Placental pericyte (primary cell): ENCODE measurements at places on chromosomes 3 and 15. TPM values are rescaled to one million over a fixed set of nuclear protein-coding genes. Genes with fewer than 3 reads are reported as not detected.

PLA2G4D gene
- total RNA-seq = not detected in 2 replicates

STAB1 gene
- total RNA-seq = under 0.01 and 0.57 TPM in 2 replicates

ESYT3 gene
- under 0.01 TPM in 1 of 2 replicates, not detected in the other for total RNA-seq

NEK10 gene
- total RNA-seq = 1.5 and 10.2 TPM in 2 replicates

ARRDC4 gene
- 2.8 and 3.9 TPM in 2 replicates for total RNA-seq

BTLA gene
- total RNA-seq = not detected in 2 replicates
